ENCODE measurements at places on chromosomes 2 and 18.

DNA sequence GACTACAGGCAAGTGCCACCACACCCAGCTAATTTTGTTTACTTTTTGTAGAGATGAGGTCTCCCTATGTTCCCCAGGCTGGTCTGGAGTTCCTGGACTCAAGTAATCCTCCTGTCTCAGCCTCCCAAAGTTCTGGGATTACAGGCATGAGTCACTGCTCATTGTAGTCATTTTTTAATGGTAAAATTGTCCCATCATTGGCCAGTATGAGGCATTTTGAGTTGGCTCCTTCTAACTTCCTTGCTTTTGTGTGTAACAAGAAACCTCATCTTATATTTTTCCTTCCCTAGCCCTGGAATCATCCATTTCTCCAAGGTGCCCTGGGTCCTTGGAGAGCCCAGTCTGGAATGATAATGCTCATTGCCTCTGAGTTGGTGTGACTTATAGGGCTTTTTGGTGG, 148.5 kb downstream of the INHBB start:
- DNase-seq, result no peak

DNA sequence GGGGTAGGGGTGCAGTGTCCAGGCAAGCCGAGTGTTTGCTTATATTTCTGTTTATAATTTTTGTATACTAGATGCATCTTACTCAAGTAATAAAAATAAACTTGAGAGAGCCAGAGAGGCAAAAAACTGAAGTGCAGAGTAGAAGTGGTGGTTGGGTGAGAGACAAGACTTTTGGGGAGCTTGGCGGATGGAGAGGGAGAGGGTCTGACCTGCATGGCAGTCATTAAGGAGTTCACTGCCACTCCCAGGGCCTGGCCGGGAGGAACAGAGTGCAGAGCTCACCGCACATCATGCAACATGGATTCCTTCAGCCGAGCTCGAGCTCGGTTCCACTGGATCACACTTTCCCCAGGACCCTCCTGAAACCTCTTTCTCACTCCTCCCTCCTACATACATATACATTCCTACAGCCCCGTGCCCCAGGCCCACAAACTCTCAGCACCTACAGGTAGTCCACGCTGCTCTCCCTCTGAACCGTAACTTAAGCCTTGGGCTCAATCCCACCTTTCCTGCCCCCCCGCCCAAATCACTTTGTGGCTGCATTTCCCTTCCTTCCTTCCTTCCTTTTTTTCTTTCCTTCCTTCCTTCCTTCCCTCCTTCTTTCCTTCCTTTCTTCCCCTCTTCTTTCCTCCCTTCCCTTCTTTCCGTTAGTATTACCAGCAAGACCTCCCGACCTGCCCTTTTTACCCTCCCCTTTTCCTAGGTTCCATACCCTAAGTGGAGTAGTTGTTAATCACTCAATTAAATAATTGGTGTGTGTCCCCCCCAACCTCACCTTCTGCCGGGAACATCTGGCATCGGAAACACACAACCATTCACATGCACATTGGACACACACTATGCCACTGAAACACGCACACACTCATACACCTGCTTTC, 37.1 kb upstream of the ATP6V1B1 start:
- no peak for DNase-seq

DNA sequence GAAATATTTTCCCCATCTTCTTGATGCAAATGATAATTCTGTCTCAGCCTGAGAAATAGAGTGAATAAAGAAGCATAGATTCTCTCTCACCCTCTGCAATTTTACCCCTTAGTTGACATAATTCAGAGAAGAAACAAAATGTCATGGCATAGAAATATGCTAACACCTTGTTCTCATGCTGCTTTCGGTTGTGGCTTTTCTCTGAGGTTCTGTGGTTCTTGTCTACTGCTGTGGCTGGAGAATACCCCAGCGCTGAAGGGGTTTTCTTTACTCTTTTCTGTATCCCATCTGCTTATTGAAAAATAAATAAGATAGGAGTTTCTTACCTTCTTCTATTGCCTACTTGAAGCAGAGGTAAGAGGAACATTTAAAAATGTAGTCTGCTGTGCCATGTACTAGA, 15.4 kb upstream of the RAB27B start:
- no peak for DNase-seq

- DNase-seq, result no peak
Observed at GRCh38 chr2:113894156-113894743, 4.4 kb downstream of the ACTR3 start.

DNA sequence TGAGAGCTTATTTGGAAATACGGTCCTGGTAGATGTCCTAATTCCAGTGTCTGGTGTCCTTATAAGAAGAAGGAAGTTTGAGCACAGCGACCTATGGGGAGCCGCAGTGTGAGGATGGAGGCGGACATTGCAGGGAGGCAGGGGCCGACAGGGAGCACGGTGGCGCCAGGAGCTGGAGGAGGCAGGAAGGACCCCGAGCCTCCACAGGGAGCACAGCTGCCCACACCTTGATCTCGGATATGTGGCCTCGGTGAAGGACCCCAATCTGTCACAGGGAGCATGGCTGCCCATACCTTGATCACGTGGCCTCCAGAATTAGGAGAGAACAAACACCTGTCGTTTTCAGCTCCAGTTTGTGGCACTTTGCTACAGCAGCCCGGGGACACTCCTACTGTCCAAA, 461.6 kb upstream of the SALL3 start:
- no peak for DNase-seq

GRCh38 chr2:232890896-232891601, 21.0 kb downstream of the SNORC start:
- no peak for DNase-seq

- no peak for DNase-seq
Observed at GRCh38 chr18:68667121-68667520, 47.8 kb downstream of the TMX3 start.

GRCh38 chr2:27993402-27993787, 102.9 kb downstream of the BABAM2 start:
- no peak for DNase-seq

DNA sequence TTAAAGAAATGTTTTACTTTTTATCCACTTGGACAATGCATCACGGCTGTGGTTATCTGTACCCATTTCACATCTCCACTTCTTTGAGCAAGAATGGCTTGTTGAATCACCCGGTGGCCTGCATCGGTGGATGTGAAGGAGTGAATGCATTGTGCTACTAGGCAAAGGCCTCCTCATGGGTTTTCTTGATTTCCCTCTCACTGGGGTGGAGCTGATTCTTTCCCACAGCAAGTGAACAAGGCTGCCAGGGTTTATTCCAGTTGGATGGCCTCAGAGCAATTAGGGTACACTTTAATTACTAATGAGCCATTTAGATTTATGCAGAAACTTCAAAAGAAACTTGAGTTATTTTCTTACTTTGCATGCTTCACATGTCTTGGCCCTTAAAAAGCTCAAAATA, 387.1 kb downstream of the RND3 start:
- no peak for DNase-seq

DNA sequence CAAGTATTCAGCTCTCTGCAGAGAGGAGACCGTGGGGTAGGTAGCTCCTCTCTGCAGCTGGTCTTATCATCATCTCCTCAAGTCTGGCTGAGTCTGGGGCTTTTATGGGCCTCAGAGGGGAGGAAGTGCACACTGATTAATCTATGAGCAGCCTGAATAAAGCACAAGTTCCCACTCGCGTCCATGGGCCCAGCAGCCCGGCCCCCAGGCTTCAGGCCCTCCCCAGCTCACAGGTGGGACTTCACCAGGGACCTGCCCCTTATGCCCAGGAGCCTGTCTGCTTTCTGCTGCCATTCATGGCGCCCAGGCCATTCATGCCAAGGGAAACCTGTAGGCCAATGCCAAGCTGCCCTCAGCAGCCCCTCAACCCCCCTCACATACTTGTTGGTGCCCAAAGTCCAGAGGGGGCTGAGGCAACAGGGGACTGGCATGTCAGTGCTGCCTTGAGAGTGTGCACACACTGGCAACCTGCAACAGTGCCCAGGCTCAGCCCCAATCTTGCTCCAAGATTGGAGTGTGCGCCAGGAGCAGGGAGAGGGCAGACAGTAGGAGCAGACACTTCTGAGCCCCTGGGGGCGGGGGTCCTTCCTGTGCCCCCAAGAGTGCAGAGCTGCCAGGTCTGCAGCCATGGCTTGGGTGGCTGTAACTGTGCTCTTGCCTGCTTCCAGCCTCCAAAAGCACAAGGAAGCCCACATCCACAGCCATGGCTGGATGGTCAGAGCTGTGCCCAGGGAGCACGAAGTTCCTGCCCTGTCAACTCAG, 375.6 kb upstream of the VWC2L start:
- DNase-seq, result no peak

- DNase-seq, result no peak
Observed at GRCh38 chr18:55370936-55371335, 217.1 kb downstream of the TCF4 start.

- no peak for DNase-seq
Observed at GRCh38 chr2:156719036-156719435, 282.9 kb downstream of the GPD2 start.

DNA sequence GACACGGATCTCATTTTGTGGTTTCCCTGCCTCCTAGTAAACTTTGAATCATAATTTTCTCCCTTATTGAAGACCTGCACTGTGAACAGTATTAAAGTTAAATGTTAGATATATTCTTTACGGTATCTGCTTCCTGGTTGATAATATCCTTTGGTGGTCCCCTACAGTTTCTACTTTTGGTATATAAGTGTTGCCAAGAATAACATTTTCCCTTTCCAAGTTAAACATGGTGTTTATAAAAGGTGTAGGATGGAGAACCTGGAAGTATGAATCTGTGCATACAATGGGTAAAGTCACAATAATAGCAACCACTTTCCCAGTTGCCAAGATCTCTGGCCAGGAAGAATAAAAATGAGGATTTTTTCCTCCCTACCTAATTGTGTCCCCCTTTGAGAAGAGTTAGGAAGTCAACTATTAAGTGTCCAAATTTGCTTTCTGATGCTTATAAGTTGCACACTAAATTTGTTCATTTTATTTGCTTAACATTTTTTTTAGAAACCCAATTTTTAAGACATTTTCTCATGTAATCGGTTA, 201.0 kb upstream of the STK17B start:
- no peak for DNase-seq
